ENCODE measurements at places on chromosomes 3 and 15.

DNA sequence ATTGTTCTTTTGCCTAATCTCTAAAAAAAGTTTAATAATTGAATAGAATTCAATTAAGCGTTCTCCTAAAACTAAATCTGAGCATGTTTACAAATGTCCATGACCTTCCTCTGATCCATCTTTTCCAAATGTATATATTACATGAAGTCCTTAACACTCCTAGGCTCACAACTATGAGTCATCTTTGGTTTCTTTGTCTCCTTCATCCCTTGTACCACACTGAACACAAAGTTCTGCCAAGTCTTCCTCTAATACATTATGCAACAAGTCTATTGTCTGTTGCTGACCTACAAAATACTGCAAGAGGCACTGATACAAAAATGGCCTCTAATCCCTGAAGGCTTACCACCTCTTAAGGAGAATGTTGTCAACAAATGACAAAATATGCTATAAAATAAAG lies 550.2 kb downstream of the PYDC2 start:
- DNase-seq, result no peak

DNA sequence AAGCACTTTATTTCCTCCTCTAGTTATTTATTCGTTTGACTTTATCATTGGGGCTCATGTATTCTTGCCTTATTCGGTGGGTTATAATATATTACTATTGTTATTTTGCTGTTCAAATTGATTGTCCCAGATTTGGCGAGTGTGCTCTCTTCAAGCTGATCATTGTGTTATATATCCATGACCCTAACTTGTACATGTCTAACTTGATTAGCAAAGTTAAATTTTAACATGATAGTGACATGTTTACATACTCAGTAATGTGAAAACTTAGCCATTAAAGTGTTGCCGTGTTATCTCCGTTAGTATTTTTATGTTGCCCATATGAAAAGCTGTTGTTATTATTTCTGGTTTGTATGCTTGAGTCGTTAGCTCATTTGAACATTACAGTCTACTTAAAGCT lies 327.9 kb downstream of the PTPRG start:
- no peak for DNase-seq

DNA sequence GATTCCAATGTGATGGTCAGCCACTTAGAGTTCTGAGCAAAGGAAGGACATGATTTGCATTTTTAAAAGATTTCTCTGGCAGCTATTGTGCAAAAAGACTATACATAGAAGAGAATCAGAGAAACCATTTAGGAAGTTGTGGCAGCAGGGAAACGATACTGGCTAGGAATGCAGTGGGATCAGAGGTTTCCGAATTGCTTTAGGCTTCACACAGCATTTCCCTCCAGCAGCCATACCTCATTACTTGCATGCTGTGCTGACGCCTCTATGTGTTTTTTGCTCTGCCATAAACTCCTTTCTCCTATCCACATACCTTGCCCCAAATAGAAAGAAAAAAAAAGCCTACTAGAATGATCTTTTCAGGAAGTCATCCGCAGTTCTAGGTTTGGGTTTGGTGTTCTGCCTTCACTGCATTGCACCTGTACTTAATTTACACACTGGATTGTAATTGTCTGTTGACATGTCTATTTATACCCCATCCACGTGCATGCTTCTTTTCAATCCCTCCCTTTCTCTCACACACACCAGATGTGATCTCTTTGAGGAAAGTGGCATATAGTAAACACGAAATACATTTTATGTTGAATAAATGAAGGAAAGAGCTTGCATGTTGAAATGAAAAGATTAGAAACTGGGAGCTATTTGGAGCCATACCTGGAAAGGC lies 860.3 kb upstream of the SEMA6D start:
- DNase-seq, result no peak

- DNase-seq, result no peak
These were observed 213.6 kb upstream of the LINGO1 start for GRCh38 chr15:77846360-77846759.

DNA sequence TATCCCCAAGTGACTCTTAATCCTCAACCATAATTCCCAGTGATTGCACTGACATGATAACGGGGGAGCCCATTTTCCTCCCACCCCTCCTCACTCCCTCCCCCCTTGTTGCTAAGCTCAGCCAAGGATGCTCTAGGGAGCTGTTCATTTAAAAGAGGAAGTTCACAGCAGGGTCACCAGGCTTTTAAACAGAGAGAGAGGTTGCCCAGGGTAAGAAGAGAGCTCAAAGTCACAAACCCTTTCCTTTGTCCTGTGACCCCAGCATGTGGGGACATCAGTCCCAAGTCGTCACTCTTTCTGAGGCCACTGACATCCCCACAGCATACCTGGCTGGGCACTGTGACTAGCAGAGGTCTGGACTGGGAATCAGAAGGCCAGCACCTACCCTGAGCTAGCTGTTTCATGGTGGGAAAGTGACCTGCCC lies 144.1 kb downstream of the RORA start:
- no peak for DNase-seq

GRCh38 chr3:123984957-123985356 lies 7.0 kb downstream of the ROPN1 start:
- no peak for DNase-seq

DNA sequence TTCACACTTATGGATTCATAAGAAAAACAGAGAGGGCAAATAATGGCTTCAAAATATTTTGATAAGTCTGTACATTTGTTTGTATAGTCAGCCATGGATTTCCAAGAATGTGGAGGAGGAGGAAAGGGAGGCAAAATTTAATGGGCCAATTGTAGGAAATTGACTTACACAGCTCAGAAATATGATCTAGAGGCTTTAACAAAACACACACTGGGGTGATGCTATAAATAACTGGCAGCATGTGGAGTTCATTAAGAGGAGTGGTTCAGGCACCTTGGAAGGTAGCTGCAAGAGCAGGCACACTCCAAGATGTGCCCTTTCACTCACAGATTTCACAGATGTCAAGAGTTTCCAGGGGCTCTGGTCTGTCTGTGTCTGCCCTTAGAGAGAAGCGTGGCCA lies 193.4 kb upstream of the RASGRP1 start:
- DNase-seq, result no peak
